ENCODE measurements at places on chromosomes 1 and 21.

DNA sequence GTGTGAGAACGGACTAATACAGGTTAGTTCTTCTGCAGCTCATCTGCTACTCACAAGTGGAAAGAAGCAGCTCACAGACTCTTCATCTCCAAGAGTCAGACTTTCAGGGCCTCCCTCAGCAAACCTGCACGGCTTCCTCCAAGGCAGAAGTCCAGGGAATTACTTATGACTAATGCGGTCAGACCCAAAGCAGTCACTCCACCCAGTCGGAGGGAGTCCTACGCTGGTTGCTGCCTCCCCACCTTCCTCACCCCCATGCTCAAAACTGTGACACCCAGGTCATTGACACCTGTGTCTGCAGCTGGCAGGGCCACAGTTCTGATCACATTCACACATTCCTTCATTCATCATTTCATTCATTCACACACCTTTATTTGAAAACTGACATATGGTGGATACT is 38.4 kb upstream of the PRDM2 start:
- DNase-seq = no peak

DNA sequence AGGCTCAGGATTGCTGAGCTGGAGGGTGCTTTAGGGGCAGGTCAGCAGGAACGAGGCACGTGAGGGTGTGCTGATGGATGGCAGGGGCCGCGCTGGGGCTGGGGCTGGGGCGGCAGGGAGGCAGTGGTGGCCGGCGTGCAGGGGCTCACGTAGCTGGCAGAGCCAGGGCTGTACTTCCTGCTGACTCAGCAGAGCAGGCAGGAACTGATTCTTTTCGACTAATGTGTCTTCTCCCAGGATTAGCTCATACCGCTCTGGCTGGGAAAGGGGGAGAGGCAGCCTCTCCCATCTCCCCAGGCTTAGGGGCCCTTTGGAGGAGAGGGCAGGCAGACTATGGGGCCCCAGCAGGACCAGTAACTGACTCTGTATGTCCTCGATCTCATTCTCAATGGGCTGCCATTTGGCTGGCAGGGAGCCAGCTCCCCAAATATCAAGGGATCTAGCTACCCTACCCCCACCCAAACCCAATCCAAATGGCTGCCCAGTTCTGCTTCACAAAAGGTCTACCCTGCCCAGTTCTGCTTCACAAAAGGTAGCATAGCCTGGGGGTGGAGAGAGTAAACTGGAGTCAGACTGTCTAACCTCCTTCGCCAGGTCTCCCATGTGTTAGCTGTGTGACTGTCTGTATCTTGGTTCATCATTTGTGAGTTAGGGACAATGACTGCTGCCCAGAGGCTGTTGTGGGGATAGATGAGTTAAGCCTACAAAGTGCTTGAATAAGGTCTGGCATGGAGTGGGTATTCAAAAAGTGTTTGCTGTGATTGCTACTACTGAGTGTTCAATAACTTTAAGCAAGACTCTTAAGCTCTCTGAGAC is 100.1 kb upstream of the SLC2A1 start:
- DNase-seq = no peak

- DNase-seq = no peak
Observed at GRCh38 chr21:33071770-33072306, 1.9 kb downstream of the OLIG1 start.

- DNase-seq = no peak
Observed at GRCh38 chr1:150925080-150925479, 1.1 kb upstream of the SETDB1 start.

DNA sequence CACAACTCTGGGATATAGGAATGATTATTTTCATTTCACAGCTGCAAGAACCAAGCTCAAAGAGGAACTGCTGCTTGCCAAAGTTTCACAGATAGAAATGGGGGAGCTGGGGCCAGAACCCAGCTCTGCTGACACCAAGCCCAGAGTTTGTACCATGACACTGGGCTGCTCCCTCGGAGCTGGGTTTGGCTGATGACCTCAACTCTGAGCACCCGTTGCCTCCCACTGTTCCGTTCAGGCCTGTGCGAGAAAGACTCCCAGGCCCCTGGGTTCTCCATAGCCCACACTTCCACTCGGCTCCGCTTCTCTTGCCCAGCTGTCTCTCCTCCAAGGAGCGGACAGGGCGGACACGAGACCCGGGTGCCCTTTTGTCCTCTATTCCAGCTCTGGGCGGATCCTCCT is 55.2 kb downstream of the NGF start:
- DNase-seq = no peak

- no peak for DNase-seq
Observed at GRCh38 chr21:31623664-31624063, 35.8 kb upstream of the SOD1 start.

GRCh38 chr1:115029526-115029925 is at the start of gene TSHB:
Gene TSHB, plus strand, starts transcription at chr1:115029826. Its CDS starts 3,537 bp downstream, at chr1:115033363.
- DNase-seq = no peak

- no peak for DNase-seq
Observed at GRCh38 chr1:116288201-116288598, 84.8 kb upstream of the ATP1A1 start.

DNA sequence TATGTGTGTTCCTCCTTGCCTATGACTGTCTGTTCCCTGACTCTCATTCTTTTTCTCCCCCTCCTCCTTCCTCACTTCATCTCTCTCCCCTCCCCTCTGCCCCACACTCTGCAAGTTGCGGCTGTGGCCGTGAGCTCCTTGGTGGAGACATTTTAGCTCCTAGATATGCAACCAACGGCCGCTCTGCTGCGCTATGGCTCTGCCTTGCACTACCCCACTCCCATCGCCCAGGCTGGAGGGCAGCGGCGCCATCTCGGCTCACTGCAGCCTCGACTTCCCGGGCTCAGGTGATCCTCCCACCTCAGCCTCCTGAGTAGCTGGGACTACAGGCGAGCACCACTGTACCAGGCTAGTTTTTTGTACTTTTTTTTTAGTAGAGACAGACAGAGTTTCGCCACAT is 5.5 kb downstream of the REG4 start:
- DNase-seq = no peak

DNA sequence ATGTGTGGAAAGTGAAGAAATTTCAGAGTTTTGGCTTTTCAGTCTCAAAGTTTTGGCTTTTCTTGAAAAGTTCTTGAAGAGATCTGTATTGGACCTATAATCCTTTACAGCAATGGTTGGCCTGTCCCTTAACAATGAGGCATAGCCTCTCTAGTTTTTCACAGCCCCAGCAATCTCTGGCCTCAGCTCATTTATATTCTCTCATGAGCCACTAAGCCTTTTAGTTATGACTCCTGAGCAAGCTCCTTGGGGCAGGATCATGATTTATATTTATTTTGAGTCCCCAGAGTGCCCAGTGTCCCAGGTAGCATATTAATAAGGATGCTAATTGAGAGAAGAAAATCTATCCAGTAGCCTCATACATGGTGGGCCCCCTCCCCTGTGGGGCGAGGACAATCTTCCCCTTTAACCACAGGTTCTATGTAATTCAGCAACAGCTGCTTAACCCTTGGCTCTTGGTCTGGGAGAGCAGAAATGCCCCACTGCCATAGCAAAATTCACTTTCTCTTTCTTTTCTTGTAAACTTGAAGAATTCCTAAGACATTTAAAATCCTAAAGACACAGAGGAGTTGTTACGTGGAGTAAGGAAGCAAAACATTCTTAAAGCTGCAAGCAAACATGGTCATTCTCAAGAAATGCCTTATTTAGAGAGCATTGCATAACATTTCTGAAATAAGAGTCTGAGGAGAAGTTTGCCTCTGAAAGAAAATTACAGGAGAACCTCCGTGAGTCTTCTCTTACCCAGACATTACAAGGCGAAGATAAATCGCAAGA is 6.3 kb downstream of the NGF start:
- no peak for DNase-seq

GRCh38 chr1:109877317-109877771 is 33.3 kb upstream of the CSF1 start:
- DNase-seq = no peak

- no peak for DNase-seq
Observed at GRCh38 chr1:72438270-72438669, 155.9 kb upstream of the NEGR1 start.

DNA sequence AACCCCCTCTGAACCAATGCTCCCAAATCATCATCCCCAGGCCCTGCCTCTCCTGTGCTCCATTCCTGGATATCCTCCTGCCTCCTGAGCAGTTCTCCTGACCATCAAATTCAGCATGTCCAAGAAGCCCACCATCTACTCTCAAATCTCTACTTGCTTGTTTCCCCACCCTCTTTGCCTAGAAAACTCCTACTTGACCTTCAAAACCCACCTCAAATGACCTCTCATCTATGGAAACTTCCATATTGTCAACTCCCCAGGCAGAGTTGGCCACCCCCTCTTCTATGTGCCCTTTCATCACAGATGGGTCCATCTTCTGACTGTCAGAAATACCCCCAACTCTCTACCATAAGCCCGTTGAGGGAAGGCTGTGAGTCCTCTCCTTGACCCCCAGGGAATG is 16.8 kb downstream of the ADGRB2 start:
- no peak for DNase-seq

DNA sequence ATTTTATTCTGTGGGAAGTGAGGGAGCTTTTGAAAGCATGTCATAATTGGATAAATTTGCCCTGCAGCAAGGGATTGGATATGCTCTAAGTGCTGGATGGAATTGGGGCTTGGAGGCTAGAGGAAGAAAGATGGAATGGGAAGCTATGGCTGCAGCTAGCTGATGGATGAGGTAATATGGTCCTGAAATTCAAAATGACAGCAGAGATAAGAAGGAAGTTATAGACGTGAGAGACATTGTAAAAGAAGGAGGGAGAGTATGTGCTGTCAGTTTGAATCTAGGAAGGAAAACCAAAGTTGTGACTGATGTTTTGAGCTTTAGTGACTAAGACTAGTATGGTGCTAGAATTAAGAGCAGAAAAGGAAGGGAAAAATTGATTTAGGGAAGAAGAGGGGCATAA is 299.9 kb upstream of the SPAG17 start:
- no peak for DNase-seq

GRCh38 chr1:147388969-147389368 is 146.5 kb downstream of the CHD1L start:
- no peak for DNase-seq

- no peak for DNase-seq
Observed at GRCh38 chr1:159922511-159923202, 2.6 kb downstream of the TAGLN2 start.

GRCh38 chr1:48644905-48645605 is 131.6 kb downstream of the BEND5 start:
- no peak for DNase-seq

GRCh38 chr21:45607909-45608295 is 35.6 kb upstream of the PCBP3 start:
- DNase-seq = no peak

GRCh38 chr1:111412839-111413238 is 14.7 kb downstream of the OVGP1 start:
- no peak for DNase-seq

GRCh38 chr1:53197291-53198200 is 922 bp downstream of the CPT2 start:
- DNase-seq = no peak

- no peak for DNase-seq
Observed at GRCh38 chr21:26909972-26910371, 56.9 kb downstream of the ADAMTS5 start.

DNA sequence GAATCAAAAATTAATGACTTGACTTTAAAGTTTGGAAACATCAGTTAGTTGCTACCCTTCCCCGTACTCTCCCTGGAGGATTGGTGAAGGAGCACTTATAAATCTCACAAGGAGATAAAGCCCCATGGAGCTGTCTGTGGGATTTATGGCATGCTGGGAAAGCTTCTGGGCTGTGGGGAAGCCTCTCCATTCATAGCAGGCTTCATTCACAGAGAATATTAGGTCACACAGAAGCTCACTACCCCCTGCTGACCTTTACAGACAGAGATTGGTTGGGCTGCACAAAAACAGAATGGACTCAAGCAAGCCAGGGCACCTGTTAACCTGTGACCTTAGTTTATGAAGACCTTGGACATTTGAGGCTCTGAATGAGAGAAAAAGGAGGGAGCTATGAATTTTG is 32.1 kb downstream of the RGL1 start:
- DNase-seq = no peak

DNA sequence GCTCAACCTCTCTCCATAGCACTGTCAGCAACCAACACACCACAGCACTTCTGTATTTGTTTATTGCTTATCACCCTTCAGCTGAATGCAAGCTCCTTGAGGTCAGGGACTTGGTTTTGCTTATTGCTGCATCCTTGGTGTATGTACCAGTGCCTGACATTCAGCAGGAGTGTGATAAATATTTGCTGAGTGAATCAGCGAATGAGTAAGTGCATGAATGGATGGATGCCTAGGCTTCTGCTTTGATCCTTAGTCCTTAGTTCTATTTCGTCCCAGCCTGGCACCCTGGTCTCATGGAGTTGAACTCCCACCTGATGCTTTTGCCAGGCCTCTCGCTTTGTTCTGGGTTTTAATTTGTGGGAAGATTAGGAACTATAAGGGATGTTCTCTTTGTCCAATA is 88.2 kb downstream of the ZSCAN20 start:
- DNase-seq = no peak

- no peak for DNase-seq
Observed at GRCh38 chr1:84505493-84506001, 639 bp upstream of the SPATA1 start.

DNA sequence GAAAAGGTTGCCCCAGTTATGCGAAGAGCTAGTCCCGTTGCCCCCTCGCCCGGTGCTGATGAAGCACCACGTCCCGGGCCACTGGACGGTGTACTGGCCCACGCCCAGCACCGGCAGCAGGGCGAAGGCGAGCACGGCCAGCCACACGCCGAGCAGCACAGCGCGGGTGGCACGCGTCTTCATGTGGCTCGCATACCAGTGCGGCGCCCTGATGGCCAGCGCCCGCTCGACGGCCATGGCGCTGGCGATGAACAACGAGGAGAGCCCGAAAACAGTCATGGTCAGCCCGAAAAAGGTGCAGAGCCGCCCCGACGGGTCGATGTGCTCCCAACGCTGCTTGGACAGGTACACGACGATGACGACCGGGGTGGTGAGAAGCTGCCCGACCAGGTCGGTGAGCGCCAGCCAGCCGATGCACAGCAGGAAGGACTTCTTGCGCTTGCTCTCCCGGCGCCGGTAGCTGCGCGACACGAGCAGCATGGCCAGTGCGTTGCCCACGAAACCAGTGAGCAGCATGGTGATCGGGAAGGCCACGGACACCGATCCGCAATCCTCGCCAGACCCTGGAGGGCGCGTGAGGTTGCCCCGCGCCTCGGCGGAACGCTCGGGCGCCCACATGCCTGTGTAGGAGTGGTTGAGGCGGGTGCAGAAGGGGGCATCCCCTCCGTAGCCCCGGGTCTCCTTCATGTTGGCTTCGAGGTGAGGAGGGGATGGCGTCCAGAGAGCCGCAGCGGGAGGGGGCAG is 553 bp downstream of the PTGER3 start:
- DNase-seq = no peak

- no peak for DNase-seq
Observed at GRCh38 chr1:25861316-25862286, 2.3 kb upstream of the AUNIP start.

DNA sequence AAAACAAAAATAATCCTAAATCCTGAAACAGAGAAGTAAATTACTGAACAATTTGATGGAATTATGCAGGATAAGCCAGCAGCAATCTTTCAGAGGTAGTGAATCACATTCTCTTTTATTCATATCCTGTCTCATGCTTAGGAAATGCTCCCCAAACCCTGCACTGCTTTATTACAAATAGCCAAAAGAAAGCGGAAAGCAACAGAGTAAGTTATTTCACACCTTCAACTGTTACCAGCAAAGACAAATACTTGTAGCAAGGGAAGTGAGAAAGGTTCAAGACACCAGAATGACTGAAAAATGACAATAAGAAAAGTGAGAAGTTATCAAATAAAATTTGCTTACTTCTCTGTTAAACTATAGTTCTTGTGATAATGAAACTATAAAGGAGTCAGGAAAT is 6.2 kb downstream of the ZRANB2 start:
- DNase-seq = no peak

Measured in stimulated activated CD8-positive, alpha-beta memory T cell treated with anti-CD3 and anti-CD28 coated beads, Interleukin-2, amount 100 ng/mL, for 48 hours (primary cell).